Endothelial cell of umbilical vein (primary cell): ENCODE measurements at places on chromosomes 4 and X. TPM values are rescaled to one million over a fixed set of nuclear protein-coding genes. Genes with fewer than 3 reads are reported as not detected.

GRCh38 chrX:41122664-41123257 is 37.5 kb downstream of the USP9X start:
- H3K36me3 ChIP-seq: no peaks in the 10 kb centered on the region
- H3K27ac ChIP-seq: no peak overlapping the region
- DNase-seq: no peak
- H3K27me3 ChIP-seq: no peaks in the 10 kb centered on the region
- no peaks in the 10 kb centered on the region for H3K4me1 ChIP-seq

DNA sequence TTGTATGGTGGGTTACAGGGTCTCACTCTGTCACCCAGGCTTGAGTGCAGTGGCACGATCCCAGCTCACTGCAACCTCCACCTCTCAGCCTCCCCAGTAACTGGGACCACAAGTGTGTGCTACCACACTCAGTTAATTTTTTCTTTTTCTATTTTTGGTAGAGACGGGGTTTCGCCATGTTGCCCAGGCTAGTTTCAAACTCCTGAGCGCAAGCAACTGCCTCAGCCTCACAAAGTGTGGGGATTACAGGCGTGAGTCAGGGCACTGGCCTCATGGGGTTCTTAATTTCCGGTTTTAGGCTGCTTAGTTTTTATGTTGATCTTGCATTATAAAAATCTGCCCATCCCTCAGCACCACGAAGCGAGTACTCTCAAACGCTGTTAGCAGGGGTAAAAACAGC is 6.7 kb downstream of the BCAP31 start:
- DNase-seq: no peak
- no peaks in the 10 kb centered on the region for H3K27me3 ChIP-seq
- H3K4me3 ChIP-seq: no peak overlapping the region
- peaks cover 12% of the 10 kb centered on the region for H3K36me3 ChIP-seq

DNA sequence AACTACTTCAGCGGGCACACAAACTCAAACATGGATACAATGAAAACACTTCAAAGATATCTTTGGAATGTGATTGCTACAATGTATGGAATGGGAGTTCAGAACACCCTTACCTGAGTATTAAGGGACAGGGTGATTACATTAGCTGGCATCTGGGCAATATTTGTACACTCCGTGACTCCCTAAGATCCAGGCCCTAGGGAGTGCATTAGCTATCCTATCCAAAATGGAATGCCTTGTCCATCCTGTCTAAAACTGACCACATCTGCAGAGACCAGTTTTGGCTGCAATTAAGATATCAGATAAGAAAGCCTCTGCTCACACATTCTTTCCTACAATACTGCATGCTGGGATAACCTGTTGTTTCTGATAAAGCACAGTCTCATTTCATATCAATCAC is 176.6 kb upstream of the EMCN start:
- H3K36me3 ChIP-seq: no peaks in the 10 kb centered on the region
- H3K4me1 ChIP-seq: peaks cover 26% of the 10 kb centered on the region
- H3K4me3 ChIP-seq: no peak overlapping the region
- no peaks in the 10 kb centered on the region for H3K27me3 ChIP-seq
- no peak overlapping the region for H3K27ac ChIP-seq

DNA sequence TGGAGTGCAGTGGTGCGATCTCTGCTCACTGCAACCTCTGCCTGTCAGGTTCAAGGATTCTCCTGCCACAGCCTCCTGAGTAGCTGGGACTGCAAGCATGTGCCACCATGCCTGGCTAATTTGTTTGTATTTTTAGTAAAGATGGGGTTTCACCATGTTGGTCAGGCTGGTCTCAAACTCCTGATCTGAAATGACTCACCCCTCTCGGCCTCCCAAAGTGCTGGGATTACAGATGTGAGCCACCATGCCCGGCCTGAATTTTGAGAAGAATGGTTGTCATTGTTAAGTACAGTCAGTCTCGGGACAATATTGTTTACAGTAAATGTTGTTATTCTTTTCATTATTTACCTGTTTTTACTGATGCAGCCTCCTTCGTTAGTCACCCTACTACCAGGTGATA is 1226.2 kb upstream of the TENM3 start:
- no peak overlapping the region for H3K4me3 ChIP-seq
- DNase-seq: no peak
- no peaks in the 10 kb centered on the region for H3K4me1 ChIP-seq
- H3K27ac ChIP-seq: no peak overlapping the region

GRCh38 chrX:118630848-118631247 is 96.6 kb upstream of the IL13RA1 start:
- H3K4me3 ChIP-seq: no peak overlapping the region
- DNase-seq: no peak
- H3K27ac ChIP-seq: no peak overlapping the region

DNA sequence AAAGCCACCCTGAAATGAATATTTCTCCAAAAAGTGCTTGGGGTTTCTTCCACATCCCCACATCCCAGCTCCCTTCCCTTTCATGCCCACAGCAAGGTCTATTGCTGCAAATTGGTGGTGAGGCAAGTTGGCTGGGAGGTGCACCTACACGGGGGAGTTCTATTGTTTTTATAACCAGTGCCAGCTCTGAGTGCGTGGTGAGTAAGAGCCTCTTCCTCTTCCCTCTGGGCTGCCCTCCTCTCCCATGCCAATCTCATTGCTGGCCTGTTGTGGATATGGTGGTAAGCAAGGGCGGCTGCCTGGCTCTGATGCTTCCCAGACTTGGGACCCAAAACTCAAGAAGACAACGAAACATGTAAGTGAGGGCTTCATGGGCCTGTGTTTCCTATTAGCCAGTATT is 204.3 kb downstream of the SHROOM3 start:
- H3K4me3 ChIP-seq: peak overlapping the region; percentile 64
- H3K36me3 ChIP-seq: no peaks in the 10 kb centered on the region
- no peaks in the 10 kb centered on the region for H3K27me3 ChIP-seq
- peak; percentile 56 for DNase-seq
- peak overlapping the region; percentile 67 for H3K27ac ChIP-seq
- H3K4me1 ChIP-seq: peaks cover 46% of the 10 kb centered on the region

- H3K27ac ChIP-seq: no peak overlapping the region
- H3K4me3 ChIP-seq: no peak overlapping the region
- H3K4me1 ChIP-seq: no peaks in the 10 kb centered on the region
- no peak for DNase-seq
- no peaks in the 10 kb centered on the region for H3K36me3 ChIP-seq
These were observed 331.8 kb downstream of the TEX13C start for GRCh38 chrX:125651426-125651825.

Gene PRRG1
- total RNA-seq: 28.3 and 37.6 TPM in 2 replicates

Gene ATP1B4
- not detected in 2 replicates for total RNA-seq

Gene GAB3
- 4.0 and 6.2 TPM in 2 replicates for total RNA-seq

- no peak overlapping the region for H3K4me3 ChIP-seq
- no peaks in the 10 kb centered on the region for H3K36me3 ChIP-seq
- no peak for DNase-seq
- H3K27ac ChIP-seq: no peak overlapping the region
- H3K4me1 ChIP-seq: no peaks in the 10 kb centered on the region
- H3K27me3 ChIP-seq: peaks cover 2% of the 10 kb centered on the region
These were observed 45.6 kb upstream of the CHRNA9 start for GRCh38 chr4:40289366-40290188.

- no peak overlapping the region for H3K4me3 ChIP-seq
- H3K27ac ChIP-seq: no peak overlapping the region
- no peaks in the 10 kb centered on the region for H3K27me3 ChIP-seq
- H3K4me1 ChIP-seq: no peaks in the 10 kb centered on the region
- DNase-seq: no peak
These were observed 48.1 kb upstream of the TLR3 start for GRCh38 chr4:186020793-186021407.

- H3K27ac ChIP-seq: no peak overlapping the region
- no peaks in the 10 kb centered on the region for H3K4me1 ChIP-seq
- H3K36me3 ChIP-seq: no peaks in the 10 kb centered on the region
- no peaks in the 10 kb centered on the region for H3K27me3 ChIP-seq
These were observed 92.7 kb downstream of the STIM2 start for GRCh38 chr4:26953366-26953765.

DNA sequence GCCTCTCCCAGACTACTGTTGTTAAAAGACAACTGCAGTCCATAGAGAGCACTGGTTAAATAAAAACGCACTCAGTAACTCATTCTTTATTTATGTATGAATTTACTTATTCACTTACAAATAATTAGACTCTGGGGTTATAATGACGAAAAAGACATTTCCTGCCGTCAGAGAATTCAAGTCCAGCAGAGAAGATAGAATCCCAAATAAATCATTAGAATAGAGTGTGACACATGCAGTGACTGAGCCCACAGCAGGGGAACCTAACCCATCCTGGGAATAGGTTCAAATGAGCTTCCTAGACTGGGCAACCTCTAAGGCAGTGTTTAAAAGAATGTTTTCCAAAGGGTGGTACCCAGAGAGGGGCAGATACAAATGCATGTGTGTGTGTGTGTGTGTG is 53.9 kb downstream of the FGFBP1 start:
- H3K27me3 ChIP-seq: no peaks in the 10 kb centered on the region
- no peak for DNase-seq
- H3K27ac ChIP-seq: no peak overlapping the region
- H3K4me3 ChIP-seq: no peak overlapping the region

GRCh38 chrX:55709735-55710134 is 7.8 kb upstream of the RRAGB start:
- H3K4me1 ChIP-seq: peaks cover 39% of the 10 kb centered on the region
- H3K27me3 ChIP-seq: no peaks in the 10 kb centered on the region
- H3K4me3 ChIP-seq: no peak overlapping the region
- H3K27ac ChIP-seq: no peak overlapping the region
- no peak for DNase-seq

Gene FGB
- not detected in 2 replicates for total RNA-seq

DNA sequence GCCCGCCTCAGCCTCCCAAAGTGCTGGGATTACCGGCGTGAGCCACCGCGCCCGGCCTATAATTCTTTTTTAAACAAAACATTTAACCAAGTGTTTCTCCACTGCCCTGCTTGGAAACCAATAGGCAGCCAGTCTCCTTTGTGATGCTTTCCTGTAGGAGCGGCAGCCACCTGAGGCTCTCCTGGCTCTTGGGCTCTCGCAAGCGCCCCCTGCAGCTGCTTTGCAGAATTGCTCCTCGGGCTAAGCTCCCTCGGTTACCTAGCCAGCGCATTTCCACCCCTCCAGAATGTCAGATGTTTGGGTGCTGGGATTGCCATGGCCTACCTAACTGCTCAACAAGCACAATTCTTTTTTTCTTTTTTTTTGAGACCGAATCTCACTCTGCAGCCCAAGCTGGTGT is 7.7 kb downstream of the S100P start:
- peaks cover 4% of the 10 kb centered on the region for H3K36me3 ChIP-seq
- DNase-seq: no peak
- no peaks in the 10 kb centered on the region for H3K4me1 ChIP-seq
- H3K4me3 ChIP-seq: no peak overlapping the region

DNA sequence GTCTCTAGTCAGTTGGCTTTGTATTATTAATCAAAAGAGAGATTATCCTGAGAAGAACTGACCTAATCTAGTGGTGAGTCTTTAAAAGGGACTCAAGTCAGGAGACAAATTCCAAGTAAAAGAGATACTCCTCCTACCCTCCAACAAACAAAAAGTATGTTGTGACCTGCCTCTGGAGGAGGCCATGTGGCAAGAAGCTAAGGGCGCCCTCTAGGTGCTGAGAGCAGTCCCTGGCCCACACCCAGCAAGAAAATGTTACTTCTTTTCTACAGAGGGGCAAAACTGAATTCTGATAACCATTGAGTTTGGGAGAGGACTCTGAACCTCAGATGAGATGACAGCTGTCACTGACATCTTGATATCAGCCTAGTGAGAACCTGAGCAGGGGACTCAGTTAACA is 953.6 kb upstream of the AGA start:
- H3K4me1 ChIP-seq: no peaks in the 10 kb centered on the region
- H3K36me3 ChIP-seq: no peaks in the 10 kb centered on the region
- no peak for DNase-seq
- no peaks in the 10 kb centered on the region for H3K27me3 ChIP-seq
- no peak overlapping the region for H3K4me3 ChIP-seq
- no peak overlapping the region for H3K27ac ChIP-seq

Gene PPP4R3C
- total RNA-seq: not detected in 2 replicates

Gene GPR34
- not detected in 2 replicates for total RNA-seq

- H3K27ac ChIP-seq: no peak overlapping the region
- H3K36me3 ChIP-seq: no peaks in the 10 kb centered on the region
- no peaks in the 10 kb centered on the region for H3K27me3 ChIP-seq
- no peak overlapping the region for H3K4me3 ChIP-seq
- DNase-seq: no peak
- peaks cover 11% of the 10 kb centered on the region for H3K4me1 ChIP-seq
These were observed 14.5 kb downstream of the CMC4 start for GRCh38 chrX:155056471-155056870.

DNA sequence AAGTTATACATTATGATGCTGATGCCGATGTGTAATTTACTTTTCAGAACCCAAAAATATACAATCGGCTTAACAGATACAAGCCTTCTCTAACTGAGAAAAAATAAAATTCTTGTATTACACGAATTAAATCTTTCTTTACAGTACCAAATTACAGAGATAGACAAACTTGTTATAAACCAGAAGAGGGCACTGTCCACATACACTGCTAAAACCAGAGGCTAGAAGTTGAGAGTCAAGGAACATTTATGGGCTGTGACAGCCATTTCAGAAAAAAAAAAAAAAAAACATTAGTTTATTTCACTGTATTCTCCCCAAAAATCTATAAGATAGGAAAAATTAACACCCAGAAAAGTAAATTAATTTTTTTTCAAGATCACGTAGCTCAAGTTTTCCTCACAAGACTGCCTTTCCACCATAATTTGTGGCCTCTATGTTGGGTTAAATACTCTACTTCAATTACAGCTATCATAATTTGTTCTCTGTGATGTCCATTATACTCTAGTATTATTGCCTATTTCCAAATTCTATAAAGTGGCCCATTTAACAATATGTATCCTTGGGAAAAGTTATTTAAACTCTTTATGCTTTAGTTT is 12.0 kb downstream of the EREG start:
- H3K27ac ChIP-seq: no peak overlapping the region
- no peak overlapping the region for H3K4me3 ChIP-seq
- no peaks in the 10 kb centered on the region for H3K27me3 ChIP-seq
- H3K4me1 ChIP-seq: peaks cover 7% of the 10 kb centered on the region

DNA sequence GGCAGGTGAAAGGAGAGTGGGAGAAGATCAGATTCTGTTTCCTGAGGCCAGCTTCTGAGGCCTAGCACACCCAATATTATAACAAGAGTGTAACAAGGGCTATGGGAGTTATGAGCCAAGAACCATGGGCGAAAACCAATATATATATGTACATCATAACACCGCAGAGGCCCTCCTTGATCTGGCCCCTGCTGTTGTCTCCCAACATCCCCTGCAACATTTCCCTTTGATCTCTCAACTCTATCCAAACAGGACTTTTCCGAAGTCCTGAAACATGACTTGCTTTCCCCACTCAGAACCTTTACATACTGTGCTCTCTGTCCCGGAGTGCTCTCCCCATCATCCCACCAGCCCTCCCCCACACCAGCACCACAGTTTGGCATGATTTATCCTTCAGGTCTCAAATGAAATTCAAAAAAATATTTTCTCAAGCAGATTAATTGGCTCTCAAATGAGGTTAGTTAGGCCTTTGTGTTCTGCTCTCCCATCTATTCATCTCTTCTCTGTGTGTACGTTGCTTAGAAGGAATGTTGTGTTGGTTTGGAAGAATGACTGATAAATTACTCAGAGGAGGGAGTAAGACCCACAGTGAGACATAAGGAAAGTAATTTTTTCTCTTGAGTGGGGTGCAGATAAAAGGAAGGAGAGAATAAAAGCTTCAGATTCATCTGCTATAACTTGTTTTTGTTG is 58.1 kb upstream of the SMIM10 start:
- H3K27me3 ChIP-seq: no peaks in the 10 kb centered on the region
- no peaks in the 10 kb centered on the region for H3K36me3 ChIP-seq
- no peak for DNase-seq
- peaks cover 2% of the 10 kb centered on the region for H3K4me1 ChIP-seq

Gene TEX13B
- total RNA-seq: not detected in 2 replicates
